ENCODE measurements at places on chromosomes 7 and 10.

- DNase-seq, result no peak
These were observed 189.6 kb upstream of the INHBA start for GRCh38 chr7:41892356-41893100.

- DNase-seq, result no peak
These were observed 516.0 kb downstream of the REEP3 start for GRCh38 chr10:64037071-64037661.

DNA sequence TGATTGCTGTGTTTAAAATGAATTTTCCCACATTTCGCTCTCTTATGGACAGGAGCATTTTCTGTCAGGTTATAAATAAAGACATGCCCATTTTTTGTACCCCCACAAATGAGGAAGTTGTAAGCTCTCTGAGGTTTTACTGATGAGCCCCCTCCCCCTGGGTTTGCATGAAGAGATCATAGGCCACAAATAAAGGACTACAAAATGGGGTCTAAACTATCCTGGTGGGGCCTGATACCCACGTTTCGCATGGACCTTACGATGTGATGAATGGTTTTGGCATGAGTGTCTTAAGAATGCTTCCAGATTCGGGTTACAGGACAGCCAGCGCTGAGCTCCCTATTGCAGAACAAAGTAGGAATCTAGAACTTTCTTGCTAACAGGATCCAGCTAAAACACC lies 5.8 kb downstream of the IKZF1 start:
- DNase-seq, result no peak

DNA sequence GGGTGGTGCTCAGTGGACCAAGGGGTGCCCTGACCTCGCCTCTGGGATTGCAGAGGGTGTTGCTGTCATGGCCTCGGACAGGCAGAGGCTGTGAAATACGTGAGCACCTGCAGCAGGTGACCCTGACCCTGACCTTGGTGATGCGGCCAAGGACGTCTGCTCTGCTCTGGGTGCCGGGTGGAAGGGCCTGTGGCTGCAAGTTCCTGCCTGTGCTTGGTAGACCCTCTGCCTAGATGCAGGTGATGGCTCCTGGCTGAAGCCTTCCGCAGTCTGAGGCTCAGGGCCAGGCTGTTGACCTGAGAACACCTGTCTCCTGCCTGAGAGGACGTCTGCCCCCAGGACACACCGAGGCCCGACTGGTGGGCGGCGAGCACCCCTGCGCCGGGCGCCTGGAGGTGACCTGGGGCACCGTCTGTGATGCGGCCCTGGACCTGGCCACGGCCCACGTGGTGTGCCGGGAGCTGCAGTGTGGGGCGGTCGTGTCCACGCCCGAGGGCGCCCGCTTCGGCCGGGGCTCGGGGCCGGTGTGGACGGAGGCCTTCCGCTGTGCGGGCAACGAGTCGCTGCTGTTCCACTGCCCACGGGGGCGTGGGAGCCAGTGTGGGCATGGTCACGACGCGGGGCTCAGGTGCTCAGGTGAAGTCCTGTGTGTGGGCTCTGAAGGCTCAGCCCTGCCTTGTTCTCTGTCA lies 4.4 kb downstream of the SCART1 start:
- DNase-seq, result no peak

DNA sequence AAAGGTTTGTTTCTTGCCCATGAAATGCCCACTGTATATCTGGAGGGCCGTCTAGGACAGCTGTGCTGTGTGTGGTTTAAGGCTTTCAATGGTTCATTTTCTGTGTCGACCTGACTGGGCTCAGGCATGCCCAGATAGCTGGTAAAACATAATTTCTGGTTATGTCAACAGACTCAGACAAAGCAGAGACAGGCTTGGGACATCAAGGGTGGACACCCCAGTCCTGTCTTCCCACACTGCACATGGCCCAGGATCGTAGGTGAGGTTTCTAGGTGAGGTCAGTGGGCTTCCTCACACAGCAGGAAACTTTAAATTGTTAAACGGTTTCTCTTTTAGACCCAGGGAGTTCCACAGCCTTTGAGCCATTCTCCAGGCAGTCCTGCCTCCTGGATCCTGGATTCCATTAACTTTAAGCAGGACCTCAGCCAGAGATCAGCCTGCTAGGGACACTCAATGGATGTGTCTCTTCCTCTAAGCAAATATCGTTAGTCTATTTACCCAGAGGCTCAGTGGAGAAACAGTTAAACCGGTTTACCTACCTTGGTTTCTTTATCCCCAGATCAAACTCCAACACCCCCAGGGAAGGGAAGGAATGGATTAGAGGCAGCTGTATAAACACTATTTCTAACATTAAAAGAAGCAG lies 66.4 kb downstream of the ST8SIA6 start:
- no peak for DNase-seq

DNA sequence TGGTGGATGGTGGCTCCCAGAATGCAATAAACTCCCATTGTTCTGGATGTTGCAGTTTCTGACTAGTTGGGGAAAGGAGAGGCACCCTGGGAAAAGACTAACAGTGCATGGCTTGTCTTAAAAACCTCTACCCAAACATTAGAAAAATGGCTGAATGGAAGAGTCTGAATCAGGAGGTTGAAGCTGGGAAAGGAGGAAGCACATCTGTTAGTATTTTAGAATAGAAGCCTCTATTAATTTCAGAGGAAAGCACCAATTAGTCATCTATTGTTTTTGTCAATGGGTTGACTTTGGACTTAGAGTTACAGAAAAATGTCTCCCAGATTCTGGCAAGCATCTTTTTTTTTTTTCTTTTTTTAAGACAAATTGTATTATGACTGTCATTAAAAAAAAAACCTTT lies 56.1 kb upstream of the ELMO1 start:
- DNase-seq, result no peak

- DNase-seq, result no peak
These were observed 259.3 kb downstream of the ARHGAP12 start for GRCh38 chr10:31669357-31669756.

DNA sequence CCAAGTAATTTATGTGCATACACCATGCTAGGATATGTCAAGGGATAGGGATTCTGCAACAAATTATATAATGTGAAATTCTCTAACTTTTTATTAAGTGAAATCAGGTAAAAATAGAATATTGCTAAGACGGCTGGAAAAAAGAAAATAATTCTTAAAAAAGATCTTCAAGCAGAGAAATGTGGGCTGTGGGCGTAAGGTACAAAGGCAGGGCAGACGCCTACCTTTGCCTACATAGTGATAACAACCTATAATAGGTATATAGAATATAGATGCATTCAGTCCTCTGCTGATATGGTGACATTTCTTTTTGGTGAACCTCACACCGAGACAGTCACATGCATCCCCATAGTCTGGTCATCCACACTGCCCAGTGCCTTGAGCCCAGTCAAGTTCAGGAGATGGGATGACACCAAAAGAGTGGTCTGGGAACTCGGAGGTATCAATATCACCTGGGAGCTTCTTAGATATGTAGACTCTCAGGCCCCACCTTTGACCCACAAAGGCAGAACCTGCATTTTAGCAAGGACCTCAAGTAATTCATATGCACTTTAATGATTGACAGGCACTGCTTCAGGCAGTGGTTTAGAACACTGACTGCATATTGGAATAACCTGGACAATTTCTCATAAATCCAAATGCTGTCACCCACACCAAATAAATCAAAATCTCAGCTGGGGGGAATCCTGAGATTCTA lies 57.5 kb upstream of the ARL4A start:
- DNase-seq, result no peak

- no peak for DNase-seq
These were observed 28.4 kb downstream of the ZNF33A start for GRCh38 chr10:38038932-38039245.

DNA sequence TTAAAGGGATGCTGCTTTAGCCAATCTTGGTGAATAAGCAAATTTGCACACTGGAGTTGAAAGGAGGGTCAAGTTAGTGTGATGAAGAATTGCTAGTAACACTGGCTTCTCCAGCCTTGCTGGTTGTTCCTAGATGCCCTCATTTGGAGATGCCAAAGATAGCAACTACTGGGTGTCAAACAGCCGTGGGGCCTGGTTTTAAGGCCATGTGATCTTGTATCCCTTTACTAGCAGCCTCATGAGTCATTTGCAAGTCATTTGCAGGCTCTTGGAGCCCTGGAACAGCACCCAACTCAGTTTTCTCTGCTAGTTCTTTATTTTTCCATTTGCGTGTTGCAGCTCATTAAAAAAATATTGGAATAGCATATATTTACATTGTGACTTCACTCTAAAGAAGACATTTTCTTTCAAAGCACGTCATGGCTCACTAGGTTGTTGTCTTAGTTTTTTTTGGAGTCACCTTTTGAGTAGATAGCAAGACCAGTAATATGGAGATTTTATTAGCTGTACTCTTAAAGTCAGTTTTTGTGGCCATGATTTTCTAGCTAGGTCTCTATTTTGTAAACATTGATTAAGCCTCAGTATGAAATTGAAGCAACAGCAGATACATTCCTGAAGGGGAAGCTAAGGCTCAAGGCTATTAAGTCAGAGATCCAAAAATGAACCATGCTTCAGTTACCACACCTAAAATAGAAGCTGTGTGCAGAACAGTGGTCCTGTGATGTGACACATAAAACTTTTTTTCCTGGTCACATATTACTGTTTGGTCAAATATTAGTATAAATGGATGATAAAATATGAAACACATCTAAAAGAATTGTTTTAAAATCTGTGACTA lies 1.3 kb downstream of the LSMEM1 start:
- DNase-seq, result no peak

GRCh38 chr10:102982296-102982695 lies 64.2 kb downstream of the CNNM2 start:
- DNase-seq, result no peak

DNA sequence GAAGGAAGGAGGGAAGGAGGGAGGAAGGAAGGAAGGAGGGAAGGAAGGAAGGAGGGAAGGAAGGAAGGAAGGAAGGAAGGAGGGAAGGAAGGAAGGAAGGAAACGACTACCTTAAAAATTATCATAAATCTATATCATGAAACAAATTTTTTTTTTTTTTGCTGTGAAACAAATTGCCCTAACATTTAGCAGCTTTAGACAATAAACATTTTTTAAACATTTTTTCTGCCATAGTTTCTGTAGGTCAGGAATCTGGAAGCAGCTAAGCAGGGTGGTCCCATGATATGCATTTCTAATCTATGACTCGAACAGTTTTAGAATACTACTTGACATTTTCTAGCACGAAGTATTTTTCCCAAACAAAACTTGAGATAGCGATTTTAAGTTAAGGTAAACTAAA lies 42.9 kb upstream of the TSPAN13 start:
- no peak for DNase-seq

GRCh38 chr7:26583094-26583648 lies 281.2 kb downstream of the SKAP2 start:
- no peak for DNase-seq

DNA sequence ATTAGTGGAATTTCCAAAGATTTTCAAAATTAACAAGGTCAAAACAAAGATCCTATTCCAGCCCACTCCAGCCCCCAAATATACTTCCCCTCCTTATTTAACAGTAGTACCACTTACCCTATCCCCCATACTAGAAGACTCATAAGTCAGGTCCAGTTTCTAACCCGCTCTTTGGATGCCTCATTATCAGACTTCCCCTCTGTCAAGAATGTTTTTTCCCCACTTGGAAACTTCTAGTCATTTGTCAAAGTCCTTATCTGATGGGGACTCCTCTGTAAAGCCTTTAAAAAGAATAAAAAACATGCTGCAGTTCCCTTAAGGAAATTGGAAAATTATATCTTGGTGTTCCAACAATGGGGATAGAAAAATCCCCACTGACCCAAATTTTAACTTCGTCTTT lies 70.1 kb downstream of the IMMP2L start:
- no peak for DNase-seq

GRCh38 chr10:15632456-15633091 lies 87.1 kb downstream of the ITGA8 start:
- no peak for DNase-seq

Measured in activated CD8-positive, alpha-beta memory T cell treated with anti-CD3 and anti-CD28 coated beads for 1 hour (primary cell).